COLO829 (cell line): ENCODE measurements at places on chromosomes 5 and 9.

GRCh38 chr9:2854617-2855016 is 10.7 kb upstream of the PUM3 start:
- DNase-seq: no peak

GRCh38 chr5:76642390-76643040 is 19.3 kb upstream of the F2RL2 start:
- no peak for DNase-seq

DNA sequence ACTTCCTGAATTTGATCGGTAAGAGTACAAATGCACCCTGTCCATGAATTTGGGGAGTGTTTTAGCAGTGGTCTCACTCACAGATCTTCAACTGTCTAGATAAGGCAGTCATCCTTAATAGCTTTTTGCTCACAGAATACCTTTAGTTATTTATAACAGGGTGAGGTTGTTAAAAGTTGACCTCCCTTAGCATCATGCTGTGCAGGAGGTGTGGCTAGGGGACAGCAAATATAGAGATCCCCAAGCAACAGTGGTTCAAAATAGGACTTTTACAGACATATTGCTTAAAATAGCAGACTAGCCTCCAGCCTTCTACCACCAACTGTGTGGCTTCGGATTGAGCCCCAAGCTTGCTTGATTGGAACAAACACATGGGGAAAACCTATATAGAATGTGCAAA is 724.4 kb downstream of the TLE1 start:
- no peak for DNase-seq

DNA sequence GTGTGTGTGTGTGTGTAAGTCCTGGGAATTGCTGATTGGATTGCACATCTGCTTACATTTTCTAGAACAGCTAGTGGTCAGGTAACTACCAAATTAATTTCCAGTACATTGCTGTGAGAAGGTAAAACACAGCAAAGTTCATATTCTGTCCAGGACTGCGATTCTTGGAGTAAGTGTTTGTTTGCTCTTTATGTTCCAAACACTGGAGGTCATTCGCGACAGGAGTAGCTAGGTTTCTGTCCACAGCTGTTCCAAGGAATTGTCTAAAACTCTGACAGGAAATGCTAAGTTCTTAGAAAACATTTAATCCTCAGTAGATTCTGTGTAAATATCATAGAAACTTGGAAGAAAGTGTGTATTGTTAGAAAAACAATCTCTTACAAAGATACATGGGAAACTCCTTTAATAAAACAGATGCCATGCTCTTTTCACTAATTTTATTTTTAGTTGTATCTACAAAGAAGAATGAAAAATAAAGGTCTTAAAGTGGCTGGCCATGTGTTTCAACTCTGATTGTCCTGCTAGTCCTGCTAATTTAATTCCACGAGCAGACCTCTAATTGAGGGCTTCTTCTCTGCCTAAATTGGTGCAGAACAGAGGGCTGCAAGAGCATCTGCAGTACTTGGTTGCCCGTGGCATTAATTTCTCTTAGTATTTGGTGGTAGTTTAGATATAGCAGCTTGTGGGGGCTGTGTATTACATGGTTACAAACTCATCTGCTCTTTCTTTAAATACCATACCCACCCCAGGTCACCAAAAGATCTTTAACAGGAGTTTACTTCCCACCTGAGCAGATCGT is 464.5 kb downstream of the RASEF start:
- no peak for DNase-seq

DNA sequence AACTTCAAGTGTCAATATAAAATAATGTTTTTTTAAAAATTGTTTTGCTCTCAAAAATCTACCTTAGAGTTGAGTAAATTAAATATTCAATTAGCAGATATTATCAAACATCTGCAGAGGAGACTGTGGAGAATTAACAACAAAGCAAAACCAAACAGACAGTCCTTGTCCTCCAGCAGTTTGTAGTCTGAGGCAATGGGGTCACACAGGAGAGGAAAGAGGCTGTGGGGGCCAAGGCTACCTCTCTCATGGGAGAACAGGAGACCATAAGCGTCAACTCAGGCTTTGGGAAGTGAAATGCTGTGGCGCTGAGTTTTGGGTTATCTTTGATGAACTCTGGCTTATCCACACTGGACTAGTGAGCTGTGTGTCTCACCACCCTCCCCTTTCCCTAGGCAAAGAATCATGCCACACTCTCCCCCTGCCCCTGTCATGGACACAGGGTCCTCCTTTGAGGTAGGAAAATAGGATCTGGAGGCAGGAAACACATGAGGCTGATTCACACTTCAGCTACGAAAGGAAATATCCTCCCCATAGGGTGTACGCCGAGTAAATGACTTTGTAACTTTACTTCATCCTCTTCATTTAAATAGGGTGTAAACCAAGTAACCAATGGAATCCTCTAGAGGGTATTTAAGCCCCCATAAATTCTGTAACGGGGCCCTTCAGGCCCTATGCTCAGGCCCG is 152.7 kb downstream of the FSTL4 start:
- DNase-seq: peak; percentile 7

GRCh38 chr5:14266171-14266570 is 123.0 kb downstream of the TRIO start:
- no peak for DNase-seq

GRCh38 chr5:131481569-131481968 is 153.5 kb downstream of the RAPGEF6 start:
- DNase-seq: no peak

GRCh38 chr9:70110194-70111041 is 66.8 kb downstream of the MAMDC2 start:
- DNase-seq: no peak

GRCh38 chr5:142233083-142234032 is 91.5 kb downstream of the SPRY4 start:
- no peak for DNase-seq

DNA sequence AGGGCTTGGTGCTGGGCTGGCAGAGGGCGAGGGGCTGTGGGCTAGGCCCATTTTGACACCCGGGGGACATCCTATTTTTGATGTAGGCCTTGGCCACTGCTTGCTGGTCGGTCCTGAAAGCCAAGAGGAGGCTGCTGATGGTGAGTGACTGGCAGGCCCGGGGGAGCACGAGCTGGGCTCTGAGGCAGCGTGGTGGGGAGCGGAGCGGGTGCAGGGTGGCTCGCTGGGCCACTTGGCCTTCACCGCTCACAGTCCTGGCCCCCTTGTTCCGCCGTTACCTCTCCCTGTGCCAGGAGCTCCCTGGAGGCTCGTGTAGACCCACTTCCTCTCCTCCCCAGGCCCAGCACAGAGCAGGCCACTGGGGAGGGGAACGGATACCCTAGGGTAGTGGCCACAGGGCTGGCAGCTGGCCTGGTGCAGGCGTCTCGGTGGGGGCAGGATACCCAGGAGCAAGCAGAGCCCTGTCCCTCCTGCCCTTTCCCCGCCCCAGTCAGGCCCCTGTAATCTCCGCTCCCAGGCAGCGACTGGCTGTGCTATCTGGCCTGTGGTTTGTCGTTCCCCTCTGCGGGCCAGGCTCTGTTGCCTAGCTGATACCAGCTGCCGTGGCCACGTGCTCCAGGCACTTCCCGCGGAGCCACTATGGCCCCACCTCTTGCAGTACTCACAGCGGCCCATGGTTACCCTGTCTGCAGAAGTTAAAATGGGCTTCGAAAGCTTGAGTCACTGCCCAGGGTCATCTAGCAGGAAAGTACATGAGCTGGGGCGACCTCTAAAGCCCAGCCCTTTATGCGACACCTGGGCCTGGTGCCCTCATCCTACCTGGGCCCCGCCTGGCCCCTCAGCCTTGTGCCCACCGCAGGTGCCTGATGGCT is 11.7 kb upstream of the DOLPP1 start:
- DNase-seq: no peak

DNA sequence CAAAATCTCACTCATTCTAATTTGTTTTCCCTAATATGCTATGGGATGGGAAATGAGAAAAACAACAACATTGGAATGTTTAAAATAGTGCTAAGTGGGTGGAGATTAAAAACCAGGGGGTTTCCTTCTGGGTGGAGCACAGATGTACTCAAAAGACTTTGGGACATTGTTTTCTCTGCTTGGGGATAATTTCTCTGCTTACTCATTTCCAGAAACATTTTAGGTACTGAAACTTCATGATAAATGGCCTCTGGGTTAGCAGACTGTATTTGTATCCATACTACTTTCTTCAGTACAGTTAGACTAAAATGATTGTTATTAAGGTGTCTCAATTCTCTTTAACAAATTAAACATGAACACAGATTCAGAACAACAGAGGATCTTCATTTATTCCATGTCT is 17.4 kb downstream of the ELOVL7 start:
- DNase-seq: no peak

DNA sequence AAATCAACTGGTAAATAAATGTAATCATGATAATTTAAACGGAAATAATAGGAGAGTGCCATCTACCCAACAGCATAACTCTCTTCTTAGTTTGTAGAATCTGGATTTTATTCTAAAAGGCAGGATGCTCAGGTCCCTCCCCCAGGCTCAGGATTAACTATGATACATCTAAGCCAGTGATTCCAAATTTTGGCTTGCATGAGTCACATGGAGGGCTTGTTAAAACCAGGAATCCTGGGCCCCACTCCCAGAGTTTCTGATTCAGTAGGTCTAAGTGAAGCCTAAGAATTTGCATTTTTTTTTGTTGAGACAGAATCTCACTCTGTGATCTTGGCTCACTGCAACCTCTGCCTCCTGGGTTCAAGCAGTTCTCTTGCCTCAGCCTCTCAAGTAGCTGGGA is 62.3 kb upstream of the ZFR start:
- no peak for DNase-seq

DNA sequence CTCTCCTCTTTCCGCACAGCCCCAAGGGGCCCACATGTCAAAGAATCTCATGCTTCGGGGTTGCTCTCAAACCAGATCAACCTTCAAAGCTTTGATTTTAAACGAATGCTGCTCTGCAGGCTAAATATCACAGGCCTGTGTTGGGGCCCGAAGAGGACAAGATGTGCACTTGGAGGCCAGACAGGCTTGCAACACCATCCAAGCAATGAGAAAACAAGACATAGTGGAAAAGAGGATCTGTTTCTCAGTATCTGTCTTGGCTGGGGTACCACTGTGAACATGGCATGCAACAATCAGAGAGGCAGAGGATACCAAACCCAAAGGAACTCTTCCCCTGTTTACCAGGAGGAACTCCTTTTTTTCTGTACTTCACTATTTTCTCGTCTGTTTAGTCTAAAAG is 321.8 kb downstream of the SLIT3 start:
- DNase-seq: no peak

GRCh38 chr5:93967923-93968322 is 226.5 kb upstream of the POU5F2 start:
- DNase-seq: no peak

DNA sequence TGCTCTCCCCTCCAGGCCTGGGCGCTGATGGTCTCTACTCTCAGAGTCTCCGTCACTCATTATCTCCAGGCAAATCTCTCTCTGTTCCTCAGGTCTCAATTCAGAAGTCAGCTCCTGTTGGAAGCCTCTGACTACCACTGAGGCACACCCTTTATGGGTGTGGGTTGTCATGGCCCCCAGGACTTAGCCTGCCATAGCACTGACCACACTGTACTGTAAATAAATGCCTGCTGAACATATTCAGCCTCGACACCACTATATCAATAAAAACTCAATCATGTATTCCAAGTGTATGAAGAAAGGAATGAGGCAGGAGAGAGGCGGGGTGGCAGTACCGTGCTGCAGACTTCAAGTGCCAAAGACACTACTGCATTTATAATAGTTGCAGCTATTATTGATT is 88.9 kb downstream of the PCDH1 start:
- no peak for DNase-seq

GRCh38 chr9:91210318-91210717 is 151.4 kb downstream of the AUH start:
- DNase-seq: no peak
